ENCODE measurements at places on chromosomes 16 and 17.

GRCh38 chr17:32976605-32977004 is 15.0 kb upstream of the SPACA3 start:
- H3K4me1 ChIP-seq = no peaks in the 10 kb centered on the region
- DNase-seq = no peak
- H3K36me3 ChIP-seq = no peaks in the 10 kb centered on the region
- no peak overlapping the region for H3K4me3 ChIP-seq
- H3K27ac ChIP-seq = no peak overlapping the region
- H3K27me3 ChIP-seq = no peaks in the 10 kb centered on the region

DNA sequence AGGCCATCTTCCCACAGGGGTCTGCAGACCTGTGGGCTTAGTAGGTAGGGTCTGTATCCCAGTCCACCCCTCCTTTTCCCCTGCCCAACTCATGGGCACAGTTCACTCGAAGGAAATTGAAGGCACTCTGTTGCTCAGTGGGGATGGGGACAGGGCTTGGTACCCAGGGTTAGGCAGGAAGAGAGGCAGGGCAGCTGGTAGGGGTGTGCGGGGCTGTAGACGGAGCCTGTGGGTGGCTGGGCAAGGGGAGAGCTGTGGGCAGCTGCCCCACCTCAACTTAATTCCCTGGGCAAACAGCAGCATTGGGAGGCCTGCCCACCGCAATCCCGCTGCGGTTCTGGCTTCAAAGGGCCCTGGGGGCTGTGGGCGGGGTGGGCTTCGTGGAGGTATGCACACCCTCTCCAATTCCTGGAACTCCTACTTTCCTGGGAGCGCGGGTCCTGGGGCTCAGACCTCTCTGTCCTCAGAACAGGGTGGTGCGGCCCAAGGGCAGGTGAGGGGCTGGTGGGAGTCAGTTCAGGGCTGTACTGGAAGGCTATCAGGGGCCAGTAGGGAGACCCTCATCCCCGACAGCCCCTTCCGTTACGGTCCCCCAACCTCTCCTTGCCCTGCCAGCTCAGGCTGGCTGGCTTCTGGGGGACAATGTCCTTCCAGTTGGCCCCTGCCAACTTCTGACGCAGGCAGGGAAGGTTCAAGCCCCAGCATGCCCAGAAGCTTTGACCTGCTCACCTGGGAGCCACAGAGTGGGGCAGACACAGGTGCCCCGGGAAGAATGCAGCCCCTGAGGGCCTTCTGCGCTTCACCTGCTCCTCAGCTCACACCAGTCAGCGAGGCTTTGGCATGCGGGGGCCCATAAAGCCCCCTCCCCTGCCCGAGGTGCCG is 9.1 kb downstream of the FOXJ1 start:
- H3K36me3 ChIP-seq = no peaks in the 10 kb centered on the region
- no peak for DNase-seq
- peaks cover 4% of the 10 kb centered on the region for H3K27me3 ChIP-seq
- no peak overlapping the region for H3K4me3 ChIP-seq
- peaks cover 4% of the 10 kb centered on the region for H3K4me1 ChIP-seq

DNA sequence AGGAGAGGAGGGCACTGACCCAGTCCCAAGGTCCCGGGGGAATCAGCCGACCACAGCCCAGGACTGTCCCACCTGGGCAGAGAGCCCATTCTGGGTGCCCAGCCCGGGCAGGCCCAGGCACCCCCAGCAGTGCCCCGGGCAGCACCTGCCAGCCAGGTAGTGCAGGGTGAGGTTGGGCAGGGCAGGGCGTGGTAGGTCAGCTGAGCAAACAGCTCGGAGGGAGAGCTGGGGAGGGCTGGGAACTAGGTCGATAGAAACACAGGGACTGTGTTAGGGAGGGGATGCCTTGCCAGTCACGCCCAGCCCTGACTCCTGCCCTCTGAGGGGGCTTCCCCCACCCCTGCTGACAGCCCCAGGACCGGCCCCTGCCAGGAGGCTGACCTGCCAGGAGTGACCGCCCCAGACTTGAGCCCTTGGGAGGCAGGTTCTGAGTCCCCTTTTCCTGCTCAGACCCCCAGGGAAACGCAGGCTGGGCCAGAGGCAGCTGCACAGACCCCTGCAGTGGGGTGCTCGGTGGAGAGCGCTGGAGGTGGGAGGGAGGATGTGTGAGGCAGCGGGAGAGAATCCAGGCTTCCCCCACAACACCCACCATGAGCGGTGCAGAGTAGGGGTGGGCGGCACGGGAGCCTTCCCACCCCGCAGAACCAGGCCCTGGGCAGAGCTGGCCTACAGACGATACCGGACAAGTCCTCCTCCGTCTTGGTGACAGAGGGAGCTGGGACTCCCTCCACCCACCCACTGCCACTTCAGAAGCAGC is 4.7 kb downstream of the HS3ST6 start:
- no peaks in the 10 kb centered on the region for H3K36me3 ChIP-seq
- no peak for DNase-seq
- no peak overlapping the region for H3K27ac ChIP-seq
- peaks cover 4% of the 10 kb centered on the region for H3K27me3 ChIP-seq

DNA sequence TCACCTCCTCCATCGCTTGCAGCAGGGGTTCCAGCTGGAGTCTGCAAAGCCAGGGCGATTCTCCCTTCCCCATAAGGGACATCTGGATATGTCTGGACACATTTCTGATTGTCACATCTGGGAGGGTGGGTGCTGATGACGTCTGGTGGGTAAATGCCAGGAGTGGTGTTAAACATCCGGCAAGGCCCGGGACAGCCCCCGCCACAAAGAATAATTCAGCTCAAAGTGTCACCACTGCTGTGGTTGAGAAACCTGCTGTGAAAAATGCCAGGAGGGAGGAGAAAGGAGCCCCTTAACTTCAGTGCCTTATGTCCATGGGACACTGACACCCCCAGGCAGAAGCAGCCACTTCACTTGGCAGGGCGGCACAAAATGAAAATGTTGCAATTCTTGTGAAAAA is 179.4 kb upstream of the SDK2 start:
- DNase-seq = no peak
- H3K4me1 ChIP-seq = peaks cover 4% of the 10 kb centered on the region
- H3K27me3 ChIP-seq = no peaks in the 10 kb centered on the region
- no peak overlapping the region for H3K27ac ChIP-seq

GRCh38 chr16:64138006-64138405 is 983.9 kb downstream of the CDH11 start:
- no peaks in the 10 kb centered on the region for H3K27me3 ChIP-seq
- H3K36me3 ChIP-seq = no peaks in the 10 kb centered on the region
- H3K4me1 ChIP-seq = no peaks in the 10 kb centered on the region
- no peak overlapping the region for H3K27ac ChIP-seq

- H3K4me3 ChIP-seq = no peak overlapping the region
- H3K36me3 ChIP-seq = no peaks in the 10 kb centered on the region
- DNase-seq = no peak
- no peaks in the 10 kb centered on the region for H3K27me3 ChIP-seq
- no peaks in the 10 kb centered on the region for H3K4me1 ChIP-seq
These were observed 196.7 kb downstream of the CDH11 start for GRCh38 chr16:64925166-64925565.

GRCh38 chr16:88086571-88087516 is 135.6 kb downstream of the BANP start:
- no peak overlapping the region for H3K27ac ChIP-seq
- DNase-seq = no peak
- H3K36me3 ChIP-seq = peaks cover 5% of the 10 kb centered on the region
- no peaks in the 10 kb centered on the region for H3K4me1 ChIP-seq
- no peaks in the 10 kb centered on the region for H3K27me3 ChIP-seq

DNA sequence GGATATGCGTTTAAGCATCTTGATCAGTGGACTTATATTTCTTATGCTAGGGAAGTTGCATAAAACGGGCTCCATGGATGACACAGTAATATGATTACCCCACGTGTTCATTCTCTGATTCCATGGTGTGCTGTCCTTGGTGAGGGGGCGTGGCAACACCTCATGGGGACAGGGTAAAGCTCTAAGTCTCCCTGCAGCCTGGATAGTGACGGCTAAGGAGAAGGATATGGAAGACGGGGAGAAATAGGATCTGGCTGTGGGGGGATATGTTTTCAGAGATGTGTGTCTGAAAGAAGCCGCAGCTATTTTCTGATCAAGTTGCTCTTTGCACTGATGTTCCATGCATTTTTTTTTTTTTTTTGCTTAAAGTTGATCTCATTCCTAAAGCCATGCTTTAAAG is 84.3 kb downstream of the MARCHF10 start:
- H3K4me1 ChIP-seq = peaks cover 8% of the 10 kb centered on the region
- no peak overlapping the region for H3K4me3 ChIP-seq
- no peaks in the 10 kb centered on the region for H3K36me3 ChIP-seq

DNA sequence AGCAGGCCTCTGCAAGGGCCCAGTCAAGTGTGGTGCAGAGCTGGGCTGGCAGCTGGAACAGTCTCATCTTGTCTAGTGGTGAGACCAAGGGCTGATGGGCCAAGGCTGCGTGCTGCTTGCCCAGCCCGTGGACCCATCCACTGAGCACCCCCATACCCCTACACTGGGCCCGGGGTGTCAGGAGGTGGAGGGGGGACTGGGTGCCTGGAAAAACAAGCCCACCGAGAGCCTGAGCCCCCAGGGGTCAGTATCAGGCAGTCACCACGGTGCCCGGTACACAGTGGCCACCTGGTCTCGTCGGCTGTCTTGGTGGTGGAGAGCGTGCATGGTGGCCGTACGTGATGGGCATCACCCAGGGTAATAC is 238.3 kb downstream of the SEC14L1 start:
- H3K36me3 ChIP-seq = no peaks in the 10 kb centered on the region
- peaks cover 6% of the 10 kb centered on the region for H3K4me1 ChIP-seq
- H3K4me3 ChIP-seq = no peak overlapping the region
- DNase-seq = no peak
